ENCODE measurements at places on chromosomes 3 and 15.

DNA sequence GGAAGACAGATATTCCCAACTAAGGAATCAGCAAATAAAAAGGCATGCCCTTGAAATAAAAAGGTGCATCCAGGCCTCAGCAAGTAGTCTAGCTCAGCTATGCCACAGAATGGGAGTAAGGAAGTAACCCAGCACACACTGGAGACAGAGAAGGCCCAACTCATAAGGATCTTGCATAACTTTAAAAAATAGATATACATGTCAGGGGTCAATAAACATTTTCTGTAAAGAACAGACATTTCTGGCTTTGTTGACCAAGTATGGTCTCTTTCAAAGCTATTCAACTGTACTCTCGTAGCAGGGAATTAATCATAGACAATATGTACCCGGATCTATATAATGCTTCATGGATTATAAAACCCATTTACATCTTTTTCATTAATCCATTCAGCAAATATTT lies 449.3 kb downstream of the TAFA4 start:
- no peak for DNase-seq

GRCh38 chr3:195809796-195810454 lies 1.8 kb downstream of the MUC4 start:
- no peak for DNase-seq

DNA sequence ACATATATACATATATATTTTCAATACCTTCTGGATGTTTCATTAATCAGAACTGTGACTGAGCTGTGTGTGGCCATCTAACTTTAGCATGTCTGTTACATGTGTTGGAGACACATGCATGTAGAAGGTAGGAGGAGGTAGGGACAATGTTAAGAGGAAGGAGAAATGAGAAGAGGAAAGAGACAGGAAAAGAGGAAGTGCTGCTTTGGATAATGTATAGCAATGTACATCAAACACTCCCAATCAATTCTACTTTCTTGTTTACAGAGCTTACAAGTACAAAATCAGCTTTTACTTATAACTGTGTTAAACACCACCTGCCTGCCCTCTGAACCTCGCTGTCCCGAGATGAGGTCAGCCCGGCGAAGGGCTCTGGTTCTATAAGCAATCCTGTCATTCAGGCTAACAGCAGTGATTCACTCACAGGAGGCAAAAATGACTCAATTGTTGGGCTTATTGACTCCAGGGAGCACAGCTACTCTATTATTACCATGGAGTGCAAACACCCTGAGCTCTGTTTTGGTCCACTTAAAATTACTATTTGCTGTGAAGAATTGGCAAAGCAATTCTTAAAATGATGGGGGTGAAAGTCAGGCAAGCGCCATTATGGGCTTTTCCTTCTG lies 188.9 kb downstream of the MEIS2 start:
- no peak for DNase-seq

GRCh38 chr15:52004806-52005205 lies 14.2 kb upstream of the MAPK6 start:
- DNase-seq = no peak

DNA sequence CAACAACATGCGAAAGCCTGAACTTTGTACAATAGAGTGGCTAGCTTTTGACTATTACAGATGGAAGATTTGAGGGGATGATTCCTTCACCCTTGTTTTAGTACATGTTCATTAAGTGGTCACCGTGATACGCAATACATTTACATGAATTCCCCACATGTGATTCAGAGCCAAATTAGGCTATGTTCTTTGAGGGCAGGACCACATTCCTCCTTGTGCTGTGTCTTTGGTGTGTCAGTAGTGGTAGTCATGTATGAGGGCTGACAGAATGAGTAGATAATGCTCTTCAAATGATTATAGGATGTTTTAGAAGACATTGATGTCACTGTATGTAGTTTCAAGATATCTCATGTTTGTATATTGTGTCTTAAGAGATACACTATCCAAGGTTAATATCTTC lies 12.1 kb downstream of the PTPRG start:
- no peak for DNase-seq

DNA sequence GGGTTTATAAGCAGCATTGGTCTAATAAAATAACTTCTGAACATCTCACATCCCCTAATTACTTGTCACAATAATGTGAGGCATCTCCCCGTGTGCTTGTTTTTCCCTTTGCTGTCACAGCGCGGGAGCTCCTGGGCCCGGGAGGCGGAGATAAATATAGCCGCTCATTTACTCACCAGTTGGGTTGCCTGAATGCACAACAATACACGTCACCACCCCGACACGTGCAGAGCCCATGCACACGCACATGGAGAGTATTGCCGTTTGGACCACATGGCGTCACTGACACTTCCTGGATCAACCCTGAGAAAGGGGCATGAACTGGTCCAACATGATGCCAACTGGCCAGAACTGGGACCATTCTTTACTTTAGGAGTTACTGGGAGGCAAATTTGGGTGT lies 76.2 kb downstream of the MRPL46 start:
- DNase-seq = no peak

DNA sequence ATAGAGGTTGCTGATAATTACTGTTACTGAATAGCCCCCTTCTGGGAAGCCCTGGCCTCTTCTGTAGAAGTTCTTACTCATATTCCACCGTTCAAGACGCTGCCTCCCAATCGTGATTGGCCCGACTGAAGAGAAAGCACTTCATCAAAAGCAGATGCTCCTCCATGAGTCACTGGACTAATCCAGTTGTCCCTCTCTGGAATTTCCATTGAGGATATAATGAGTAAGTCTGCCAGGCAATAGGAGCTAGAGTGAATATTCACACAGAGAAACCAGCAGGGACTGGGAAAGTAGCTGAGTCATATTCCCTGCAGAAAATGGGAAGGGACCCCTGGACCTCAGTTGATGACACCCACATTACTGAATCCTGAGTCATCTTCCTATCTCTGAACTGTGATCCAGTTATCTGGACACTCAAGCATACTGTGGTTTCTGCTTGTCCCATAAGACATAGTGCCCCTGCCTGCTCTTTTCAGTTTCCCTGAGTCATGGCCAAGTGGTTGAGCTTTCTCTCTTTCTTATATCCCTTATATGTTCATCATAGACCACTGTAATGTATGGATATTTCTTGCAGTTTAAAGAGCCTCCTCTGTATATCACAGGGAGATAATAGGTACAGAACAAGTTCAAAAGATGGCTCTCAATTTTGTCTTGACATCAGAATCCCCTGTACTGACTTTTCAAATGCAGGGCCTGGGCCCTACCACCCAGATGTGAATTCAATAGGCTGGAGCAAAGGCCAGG lies 151.2 kb upstream of the CDIN1 start:
- DNase-seq = no peak

DNA sequence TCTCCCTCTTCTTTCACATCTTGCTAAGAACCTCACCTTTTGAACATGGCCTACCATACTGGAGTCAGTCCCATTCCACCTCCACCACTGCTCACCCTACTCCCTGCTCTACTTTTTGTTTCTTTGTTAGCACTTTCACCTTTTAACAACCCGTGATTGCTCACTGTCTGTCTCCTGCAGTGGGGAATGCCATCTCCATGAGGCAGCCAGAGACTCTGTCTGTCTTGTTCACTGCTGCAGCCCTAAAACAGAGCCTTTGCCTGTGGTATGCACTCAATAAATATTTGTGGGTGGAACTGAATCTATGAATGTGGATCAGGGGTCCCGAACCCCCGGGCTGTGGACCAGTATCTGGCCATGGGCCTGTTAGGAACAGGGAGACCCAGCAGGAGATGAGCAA lies 16.5 kb upstream of the TLE3 start:
- no peak for DNase-seq

GRCh38 chr3:166013073-166013679 lies 176.0 kb upstream of the BCHE start:
- no peak for DNase-seq

Measured in Right ventricle myocardium inferior (tissue), 1 donor.